ENCODE measurements at places on chromosomes 3 and 15.

GRCh38 chr15:99105514-99106341 lies 848 bp downstream of the SYNM start:
- peak; percentile 69 for DNase-seq

GRCh38 chr3:30696896-30697295 lies 90.5 kb downstream of the TGFBR2 start:
- no peak for DNase-seq

DNA sequence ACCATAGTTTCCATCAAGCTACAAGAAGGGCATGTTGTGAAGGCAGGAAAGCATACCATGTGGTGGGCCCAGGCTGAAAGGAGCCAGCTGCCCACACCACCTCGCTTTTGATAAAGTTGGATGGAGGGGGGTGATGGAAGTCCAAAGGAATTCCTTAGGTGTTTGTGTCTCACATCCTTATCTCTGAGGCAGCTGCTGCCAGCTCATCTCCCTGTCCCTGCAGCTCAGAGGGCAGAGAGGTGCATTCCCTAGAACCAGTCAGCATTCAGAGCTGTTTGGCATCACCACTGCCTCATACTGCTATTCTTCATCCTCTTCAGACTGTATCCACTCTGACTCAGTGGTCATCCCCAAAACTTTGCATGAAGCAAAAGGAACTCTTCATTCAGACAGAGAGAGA lies 141.5 kb upstream of the BFSP2 start:
- no peak for DNase-seq

DNA sequence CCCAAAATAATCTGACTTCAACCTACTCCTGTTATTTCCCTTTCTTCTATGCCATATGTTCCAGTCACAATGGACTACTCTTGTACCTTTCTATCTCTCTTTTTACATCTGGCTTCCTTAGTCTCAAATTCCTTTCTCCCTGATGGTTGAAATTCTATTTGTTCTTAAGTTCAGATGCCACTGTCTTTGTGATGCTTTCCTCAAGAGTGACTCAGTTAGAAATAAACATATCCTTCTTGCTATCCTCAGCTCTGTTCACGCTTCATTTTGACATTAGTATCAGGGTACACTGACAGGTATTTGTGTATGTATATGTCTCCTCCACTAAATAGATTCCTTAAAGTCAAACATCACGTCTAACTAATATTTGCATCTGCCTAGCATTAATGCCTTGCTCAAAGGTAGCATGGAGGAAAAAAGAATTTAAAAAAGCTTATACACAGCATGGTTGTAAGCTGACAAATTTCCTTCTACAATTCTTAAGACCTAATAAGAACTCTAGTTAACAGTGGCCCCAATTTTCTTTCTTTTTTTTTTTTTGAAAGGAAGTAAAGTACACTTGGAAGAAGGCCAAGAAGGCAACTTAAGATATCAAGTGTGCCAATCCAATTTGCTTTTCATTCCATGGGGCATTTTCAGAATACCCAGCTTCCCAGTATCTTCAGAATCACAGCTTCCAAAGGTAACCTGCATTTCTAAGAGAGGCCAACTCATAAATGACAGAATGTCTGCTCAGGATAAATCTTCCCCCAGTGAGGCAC lies 58.0 kb downstream of the CHAC1 start:
- no peak for DNase-seq

- no peak for DNase-seq
Observed at GRCh38 chr15:67093504-67093862, 28.1 kb downstream of the SMAD3 start.

GRCh38 chr3:171658841-171659240 lies 151.4 kb downstream of the PLD1 start:
- no peak for DNase-seq

GRCh38 chr3:4754180-4755086 lies 224.8 kb upstream of the BHLHE40 start:
- no peak for DNase-seq

- DNase-seq: no peak
Observed at GRCh38 chr15:69557707-69558409, 105.2 kb downstream of the RPLP1 start.

GRCh38 chr3:140091143-140091542 lies 156.2 kb downstream of the CLSTN2 start:
- DNase-seq: no peak

DNA sequence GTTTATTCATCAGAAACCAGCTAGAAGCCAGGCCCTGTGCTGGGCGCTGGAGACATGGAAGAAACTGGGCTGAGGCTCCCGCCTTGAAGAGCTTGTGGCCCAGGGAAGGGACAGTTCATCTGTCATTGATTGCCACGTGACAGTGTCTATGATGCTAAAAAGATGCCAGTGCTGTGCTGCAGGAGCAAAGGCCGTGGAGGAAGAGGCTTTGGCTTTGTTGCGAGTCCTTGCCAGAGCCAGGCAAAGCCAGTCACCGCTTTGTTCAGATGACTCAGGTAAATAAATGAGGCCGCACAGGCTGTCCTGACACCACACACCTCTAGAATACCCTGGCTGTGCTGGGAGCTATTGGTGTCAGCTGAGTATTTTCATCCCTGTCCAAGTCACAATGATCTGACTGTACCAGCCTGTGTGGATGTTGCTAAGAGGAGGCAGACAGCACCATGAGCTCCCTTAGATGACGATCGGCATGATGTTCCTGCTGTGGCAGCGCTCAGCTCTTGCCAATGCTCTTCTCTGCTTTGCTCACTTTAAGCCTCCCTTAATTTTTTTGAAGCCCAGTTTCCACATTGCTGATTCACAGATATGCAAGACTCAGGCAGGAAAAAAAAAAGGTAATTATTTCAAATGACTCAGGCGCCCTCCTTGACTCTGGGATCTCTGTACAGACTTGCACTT lies 77.5 kb downstream of the CCNL1 start:
- DNase-seq: no peak

GRCh38 chr3:196339493-196340254 lies 1.5 kb upstream of the TM4SF19 start:
- no peak for DNase-seq

- DNase-seq: no peak
Observed at GRCh38 chr3:133742351-133743091, 3.7 kb upstream of the TF start.

GRCh38 chr3:33439546-33440327 lies 468 bp downstream of the UBP1 start:
- DNase-seq: peak; percentile 73

GRCh38 chr3:140219291-140219690 lies 284.3 kb downstream of the CLSTN2 start:
- DNase-seq: no peak

GRCh38 chr15:69305204-69305931 lies 6.7 kb downstream of the PAQR5 start:
- no peak for DNase-seq

- DNase-seq: no peak
Observed at GRCh38 chr3:126342211-126342610, 15.0 kb downstream of the KLF15 start.

GRCh38 chr3:105953831-105954230 lies 85.0 kb upstream of the CBLB start:
- no peak for DNase-seq

DNA sequence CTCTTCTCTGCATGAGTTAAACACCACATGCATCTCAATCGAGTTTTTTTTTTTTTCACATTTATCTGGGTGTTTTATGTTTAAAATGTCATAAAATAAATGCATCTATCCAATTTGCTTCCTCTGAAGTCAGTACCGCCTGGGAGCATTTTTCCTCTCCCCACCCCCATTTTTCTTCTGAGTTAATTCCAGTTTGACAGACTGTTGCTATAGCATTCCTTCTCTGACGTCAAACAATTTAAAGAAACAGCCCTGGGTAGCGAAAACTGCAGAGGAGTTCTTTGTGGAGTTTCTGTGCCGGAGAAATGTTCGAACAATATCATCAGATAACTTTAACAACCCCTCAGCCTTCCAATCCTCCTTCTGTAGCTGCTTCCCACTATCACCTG lies 900 bp upstream of the GNB4 start:
- no peak for DNase-seq

GRCh38 chr3:149515249-149515648 lies 40.8 kb downstream of the TM4SF4 start:
- DNase-seq: no peak

GRCh38 chr15:92492551-92493115 lies 99.0 kb downstream of the ST8SIA2 start:
- no peak for DNase-seq

DNA sequence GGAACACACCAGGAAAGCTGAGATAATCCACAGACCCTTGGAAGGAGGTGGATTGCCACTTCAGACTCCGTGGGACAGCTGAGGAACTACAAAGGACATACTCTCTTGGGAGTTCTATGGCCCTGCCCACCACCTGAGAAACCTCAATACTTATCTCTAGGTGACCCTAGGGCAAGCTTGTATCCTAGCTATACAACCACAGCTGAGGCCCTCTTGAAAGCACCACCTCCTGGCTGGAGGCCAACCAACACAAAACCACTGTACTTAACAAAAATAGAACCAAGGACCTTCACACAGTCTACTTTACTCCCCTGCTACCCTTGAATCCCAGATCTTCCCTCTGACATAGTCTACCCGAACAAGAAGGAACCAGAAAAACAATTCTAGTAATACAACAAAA lies 60.7 kb upstream of the TRIM42 start:
- no peak for DNase-seq

DNA sequence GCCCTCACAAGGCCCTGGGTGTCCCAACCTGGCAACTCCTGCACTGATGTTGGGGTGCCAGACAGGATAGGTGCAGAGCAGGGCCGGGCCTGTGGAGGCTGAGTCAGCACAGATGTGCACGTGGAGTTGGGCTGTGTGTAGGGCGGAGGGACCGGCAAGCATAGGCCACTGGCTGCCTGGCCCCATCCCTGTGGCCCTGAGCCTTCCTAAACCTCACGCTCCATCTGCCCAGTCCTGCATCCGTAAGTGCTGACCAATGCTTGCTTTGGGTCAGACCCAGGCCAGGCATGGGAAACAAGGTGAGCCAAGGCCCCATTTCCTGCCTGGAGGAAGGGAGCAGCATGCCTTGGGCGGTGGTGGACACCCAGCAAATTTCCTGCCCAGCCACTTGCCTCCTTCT lies 5.8 kb upstream of the IQSEC1 start:
- DNase-seq: no peak

DNA sequence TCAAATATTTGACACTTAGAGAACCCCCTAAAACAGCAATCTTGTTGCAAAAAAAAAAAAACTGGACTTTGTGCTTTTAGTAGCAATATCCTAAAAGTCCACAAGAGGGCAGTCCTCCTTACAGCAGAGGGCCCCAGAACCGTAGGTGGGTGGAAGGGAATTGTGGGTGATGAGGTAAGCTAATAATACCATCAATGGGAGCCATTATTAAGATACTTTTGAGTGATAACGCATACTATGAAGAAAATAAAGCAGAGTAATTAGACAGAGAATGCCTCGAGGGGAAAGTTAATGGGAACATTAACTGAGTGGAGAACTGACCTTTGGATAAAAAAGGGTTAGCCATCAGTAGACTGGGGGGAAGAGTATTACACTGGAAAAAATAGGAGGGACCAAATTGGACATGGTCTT lies 229.9 kb downstream of the THRB start:
- DNase-seq: no peak

DNA sequence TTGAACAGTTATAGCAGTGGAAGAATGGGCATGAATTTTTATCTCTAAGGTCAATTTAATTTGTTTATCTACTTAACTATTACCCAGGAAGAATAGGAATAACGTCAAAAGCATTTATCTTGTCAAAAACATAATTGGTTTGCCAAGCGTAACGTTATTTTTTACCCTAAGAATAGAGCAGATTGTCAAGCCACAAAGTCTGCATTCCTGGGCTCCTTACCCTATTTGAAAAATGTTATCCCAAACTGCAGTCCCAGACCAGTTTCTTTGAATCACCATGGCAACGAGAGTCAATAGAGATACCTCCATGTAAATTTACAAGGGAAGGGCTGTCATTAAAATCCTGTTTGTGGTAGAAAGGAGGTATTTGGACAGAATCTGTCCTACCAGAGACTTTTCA lies 61.1 kb downstream of the CPNE4 start:
- no peak for DNase-seq

GRCh38 chr15:85858586-85859375 lies 64.1 kb upstream of the KLHL25 start:
- DNase-seq: peak; percentile 80

GRCh38 chr3:106114220-106114619 lies 245.4 kb upstream of the CBLB start:
- no peak for DNase-seq

GRCh38 chr3:190517687-190518086 lies 3.8 kb downstream of the IL1RAP start:
- DNase-seq: no peak

DNA sequence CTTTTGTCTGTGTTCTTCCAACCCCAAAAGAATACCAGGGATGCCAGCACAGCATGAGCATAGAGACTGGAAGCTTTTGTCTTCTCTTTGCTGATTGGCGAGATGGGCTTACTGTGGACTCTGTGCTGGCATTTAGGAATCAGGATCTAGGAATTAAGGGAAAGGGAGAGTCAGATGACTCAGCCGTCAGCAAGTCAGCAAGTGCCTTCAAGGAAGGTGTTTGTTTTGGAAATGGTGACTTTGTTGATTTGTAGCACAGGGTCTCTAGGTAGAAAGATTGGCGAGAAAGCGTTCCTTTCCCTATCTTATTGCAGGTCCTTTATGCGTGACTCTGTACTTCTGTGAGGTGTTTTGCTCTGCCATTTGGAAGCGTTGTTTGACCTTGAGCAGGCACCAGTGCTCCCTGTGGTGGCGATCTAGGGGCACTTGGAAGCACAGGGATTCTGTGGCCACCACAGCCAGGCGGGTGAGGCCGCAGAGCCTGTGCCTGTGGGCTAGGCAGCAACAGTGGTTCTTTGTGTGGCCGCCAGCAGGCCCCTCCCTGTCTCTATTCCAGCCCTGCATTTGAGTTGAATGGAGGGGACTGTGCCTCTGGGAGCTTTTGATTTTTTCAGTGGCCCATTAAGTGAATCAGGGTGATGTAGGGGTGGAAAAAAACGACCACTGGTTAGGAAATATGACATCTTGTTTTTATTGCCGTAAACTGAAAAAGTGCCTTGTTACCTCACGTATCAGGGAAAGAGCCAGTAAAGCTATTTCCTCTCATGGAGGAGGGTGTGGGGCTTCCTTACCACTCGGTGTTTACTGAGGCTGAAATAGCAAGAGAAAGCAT lies 19.0 kb downstream of the FAN1 start:
- DNase-seq: no peak

DNA sequence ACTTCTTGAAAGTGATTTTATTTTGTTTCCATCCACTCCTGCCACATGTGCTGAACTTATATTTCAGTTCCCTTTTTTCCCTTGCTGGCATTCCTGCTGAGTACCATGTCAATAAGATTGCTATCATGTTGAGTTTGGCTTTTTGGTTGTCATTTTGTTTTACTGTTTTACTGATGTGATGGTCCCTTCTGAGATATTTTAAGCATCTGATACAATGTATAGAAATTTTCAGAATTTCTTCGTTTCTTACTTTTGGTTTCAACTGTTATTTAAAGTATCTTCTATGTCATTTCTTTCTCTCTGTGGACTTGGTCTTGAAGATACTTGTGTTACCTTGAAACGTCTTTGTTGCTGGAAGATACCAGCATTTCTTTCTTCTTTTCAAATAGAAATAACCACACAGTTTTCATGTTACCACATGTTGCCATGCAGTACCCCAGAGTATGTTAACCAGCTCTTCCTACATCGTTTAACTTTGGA lies 14.1 kb downstream of the SIDT1 start:
- DNase-seq: no peak

All from activated naive CD8-positive, alpha-beta T cell treated with anti-CD3 and anti-CD28 coated beads, Interleukin-2, amount 10 ng/mL, durations not matched to agents 7 days and 5 days (primary cell).